ENCODE measurements at places on chromosomes 13 and 19.

DNA sequence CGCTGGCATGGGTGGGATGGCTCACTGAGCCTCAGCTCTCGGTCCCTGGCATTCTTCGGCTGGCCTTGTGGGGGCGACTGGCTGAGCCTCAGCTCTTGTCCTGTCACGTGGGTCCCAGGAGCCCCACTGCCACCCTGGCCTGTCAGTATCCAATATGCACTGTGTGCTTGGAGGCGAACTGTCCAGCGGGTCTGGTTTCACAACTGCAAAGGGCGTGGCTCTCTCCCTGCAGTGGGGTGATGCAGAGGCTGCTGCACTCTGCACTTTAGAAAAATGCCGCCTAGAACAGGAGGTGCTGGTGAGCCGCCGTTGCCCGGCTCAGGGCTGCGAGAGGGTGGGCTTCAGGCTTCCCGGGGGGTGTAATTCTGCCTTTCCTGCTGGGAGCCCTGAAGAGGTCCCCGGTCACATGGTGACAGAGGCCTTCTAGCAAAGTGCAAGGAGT is 17.0 kb upstream of the TMEM255B start:
- peak; percentile 30 for DNase-seq

GRCh38 chr13:36526897-36527296 is 94.6 kb downstream of the CCNA1 start:
- no peak for DNase-seq

GRCh38 chr13:30165071-30165470 is 142.3 kb downstream of the KATNAL1 start:
- DNase-seq: no peak

DNA sequence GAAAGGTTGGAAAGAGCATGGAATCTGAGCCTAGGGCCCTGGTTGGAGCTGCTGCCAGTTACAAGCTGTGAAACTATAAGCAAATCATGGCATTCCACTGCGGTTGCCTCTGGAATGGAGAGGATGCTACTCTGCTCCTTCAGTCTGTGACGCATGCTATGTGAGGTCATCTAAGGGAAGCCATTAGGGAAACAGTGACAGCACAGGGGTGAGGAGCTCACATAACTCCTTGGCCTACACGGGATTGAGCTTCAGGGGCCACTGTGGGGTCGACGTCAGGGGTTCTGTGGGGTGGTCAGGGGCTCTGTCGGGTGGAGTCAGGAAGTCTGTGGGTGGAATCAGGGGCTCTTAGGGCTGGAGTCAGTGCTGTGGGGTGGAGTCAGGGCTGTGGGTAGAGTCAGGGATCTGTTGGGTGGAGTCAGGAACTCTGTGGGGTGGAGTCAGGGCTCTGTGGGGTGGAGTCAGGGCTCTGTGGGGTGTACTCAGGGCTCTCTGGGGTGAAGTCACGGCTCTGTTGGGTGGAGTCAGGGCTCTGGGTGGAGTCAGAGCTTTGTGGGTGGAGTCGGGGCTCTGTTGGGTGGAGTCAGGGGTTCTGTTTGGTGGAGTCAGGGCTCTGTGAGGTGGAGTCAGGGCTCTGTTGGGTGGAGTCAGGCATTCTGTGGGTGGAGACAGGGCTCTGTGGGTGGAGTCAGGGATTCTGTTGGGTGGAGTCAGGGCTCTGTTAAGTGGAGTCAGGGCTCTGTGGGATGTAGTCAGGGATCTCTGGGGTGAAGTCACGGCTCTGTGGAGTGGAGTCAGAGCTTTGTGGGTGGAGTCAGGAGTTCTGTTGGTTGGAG is 35.8 kb upstream of the MEDAG start:
- no peak for DNase-seq

DNA sequence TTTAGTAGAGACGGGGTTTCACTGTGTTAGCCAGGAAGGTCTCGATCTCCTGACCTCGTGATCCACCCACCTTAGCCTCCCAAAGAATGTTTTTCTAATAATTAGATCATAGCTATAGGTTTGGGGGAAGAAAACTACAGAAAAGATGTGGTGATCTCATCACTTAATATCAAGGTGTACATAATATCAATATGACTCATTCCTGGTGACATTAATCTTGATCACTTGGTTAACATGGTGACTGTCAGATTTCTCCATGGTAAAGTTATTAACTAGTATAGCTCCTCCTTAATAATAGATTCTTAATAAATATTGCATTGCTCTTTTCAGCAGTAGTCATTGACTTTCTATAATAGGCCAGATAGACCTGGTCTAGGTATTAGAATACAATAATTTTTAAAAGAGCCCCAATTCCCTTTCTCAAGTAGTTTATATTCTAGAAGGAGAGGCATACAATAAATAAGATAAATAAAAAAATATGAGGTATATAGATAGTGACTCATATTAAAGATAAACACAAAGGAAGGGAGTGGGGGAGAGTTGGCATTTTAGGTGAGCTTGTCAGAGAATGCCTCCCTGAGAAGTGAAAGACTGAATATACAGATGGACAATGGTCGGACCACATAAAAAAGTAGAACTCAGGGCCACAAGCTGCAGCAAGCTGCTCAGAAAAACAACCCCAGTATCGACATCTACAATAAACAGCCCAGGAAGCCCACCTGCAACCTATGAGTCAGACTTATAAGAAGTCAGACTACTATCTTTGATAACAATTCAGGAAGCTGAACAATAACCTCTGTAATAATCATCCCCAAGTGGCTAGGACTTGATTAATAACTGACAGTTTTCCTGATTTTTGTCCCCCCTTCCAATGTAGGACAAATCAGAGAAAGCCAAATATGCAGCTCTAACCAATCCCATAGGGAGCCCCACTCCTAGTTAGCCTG is 210.8 kb downstream of the RFC3 start:
- no peak for DNase-seq

DNA sequence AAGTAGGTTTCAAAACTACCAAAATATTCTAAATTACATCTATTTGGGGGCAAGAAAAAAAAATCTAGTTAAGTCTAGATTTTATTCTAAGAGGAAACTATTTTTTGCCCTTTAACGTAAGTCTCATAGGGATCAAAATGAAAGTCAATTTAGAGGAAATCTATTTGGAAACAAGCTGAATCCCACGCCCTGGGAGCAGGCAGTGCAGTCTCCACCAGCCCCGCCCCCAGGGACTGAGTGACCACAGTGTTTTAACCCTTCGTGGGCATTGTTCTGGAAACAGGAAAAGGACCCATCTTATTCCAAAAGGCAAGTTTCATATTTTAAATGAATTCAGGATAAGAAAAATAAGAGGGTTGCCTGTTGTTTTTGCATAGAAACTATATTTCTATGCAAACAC is 209.7 kb downstream of the SPRY2 start:
- no peak for DNase-seq

- no peak for DNase-seq
Measured at GRCh38 chr19:12578641-12579040, 27.4 kb upstream of the ZNF564 start.

- DNase-seq: peak; percentile 40
Measured at GRCh38 chr19:4069331-4069959, 2.7 kb upstream of the ZBTB7A start.

DNA sequence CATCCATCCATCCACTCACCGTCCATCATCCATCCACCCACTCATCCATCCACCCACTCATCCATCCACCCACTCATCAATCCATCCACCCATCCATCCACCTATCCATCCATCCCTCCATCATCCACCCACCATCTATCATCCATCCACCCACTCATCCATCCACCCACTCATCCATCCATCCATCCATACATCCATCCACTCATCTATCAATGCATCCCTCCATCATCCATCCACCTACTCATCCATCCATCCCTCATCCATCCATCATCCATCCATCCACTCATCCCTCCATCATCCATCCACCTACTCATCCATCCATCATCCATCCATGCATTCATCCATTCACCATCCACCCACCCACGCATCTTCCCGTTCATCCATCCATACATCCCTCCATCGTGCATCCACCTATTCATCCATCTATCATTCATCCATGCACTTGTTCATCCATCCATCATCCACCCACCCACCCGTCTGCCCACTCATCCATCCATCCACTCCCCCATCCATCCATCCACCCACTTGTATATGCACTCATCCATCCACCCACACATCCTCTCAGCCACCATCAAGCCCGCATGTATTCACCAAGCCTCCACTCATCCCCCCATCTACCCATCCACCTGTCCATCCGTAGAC is 3.6 kb downstream of the STAP2 start:
- no peak for DNase-seq
